NCI-H446 (cell line): ENCODE measurements at places on chromosomes 7 and 10.

DNA sequence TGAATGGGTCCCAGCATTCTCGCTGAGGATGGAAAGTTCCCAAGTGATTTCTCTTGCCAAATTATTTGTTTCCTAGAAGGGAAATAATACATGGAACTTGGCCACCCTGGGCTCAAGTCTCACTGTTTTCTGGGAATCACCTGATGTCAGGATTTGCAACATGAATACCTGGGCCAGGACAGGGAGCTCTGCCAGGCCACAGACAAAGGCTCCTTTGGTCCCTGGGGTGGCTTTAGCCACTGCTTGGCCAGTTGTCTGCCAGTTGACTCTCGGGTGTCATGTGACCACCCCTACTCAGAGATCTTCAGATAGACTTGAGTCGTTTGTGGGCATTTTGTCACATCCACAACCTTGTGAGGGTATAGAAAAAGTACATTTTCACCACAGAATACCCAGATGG, 258.0 kb upstream of the HABP2 start:
- DNase-seq: no peak

GRCh38 chr10:103053659-103054581, 135.8 kb downstream of the CNNM2 start:
- no peak for DNase-seq

DNA sequence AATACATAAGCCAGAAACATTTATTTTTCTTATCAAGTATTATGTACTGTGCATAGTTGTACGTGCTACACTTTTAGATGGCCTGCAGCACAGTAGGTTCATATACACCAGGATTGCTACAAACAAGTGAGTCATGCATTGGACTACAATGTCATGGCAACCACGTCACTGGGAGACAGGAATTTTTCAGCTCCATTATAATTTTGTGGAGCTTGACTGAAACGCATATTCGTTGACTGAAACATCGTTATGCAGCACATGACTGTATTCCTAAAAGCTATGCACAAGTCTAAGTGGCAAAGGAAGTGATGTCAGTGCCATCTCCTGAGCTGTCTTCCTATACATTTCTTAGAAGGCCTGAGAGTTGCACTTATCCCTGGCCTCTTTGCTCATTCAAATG, 871.8 kb downstream of the IPMK start:
- no peak for DNase-seq

GRCh38 chr10:91115618-91116390, 104.7 kb upstream of the PCGF5 start:
- no peak for DNase-seq

DNA sequence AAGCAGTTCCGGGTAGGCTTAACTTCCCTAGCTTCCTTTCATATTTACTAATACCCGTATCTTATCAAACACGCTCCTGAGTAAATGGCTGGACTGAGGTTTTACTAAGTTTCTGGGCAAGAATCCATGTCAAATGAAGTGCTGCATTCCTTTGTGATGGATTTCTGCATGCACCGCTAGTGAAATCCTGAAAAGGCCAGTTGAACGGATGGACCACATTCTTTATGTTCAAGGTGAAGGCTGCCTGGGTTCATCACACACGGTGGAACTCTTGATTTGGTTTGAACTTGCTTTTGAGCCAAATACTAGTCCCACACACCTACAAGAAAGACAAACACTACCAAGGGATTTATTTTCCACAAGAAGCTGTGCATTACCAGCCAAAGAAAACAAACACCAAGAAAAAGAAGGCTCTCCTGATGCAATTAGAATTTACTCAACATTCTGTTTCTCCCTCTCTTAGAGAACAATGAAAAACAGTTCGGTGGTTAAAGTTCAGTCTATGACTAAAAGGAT, 255.0 kb upstream of the SEMA3C start:
- no peak for DNase-seq

- no peak for DNase-seq
Observed at GRCh38 chr10:95860166-95860940, 47.4 kb upstream of the CC2D2B start.

GRCh38 chr7:69837387-69838068, 239.3 kb downstream of the AUTS2 start:
- DNase-seq: peak; percentile 27

DNA sequence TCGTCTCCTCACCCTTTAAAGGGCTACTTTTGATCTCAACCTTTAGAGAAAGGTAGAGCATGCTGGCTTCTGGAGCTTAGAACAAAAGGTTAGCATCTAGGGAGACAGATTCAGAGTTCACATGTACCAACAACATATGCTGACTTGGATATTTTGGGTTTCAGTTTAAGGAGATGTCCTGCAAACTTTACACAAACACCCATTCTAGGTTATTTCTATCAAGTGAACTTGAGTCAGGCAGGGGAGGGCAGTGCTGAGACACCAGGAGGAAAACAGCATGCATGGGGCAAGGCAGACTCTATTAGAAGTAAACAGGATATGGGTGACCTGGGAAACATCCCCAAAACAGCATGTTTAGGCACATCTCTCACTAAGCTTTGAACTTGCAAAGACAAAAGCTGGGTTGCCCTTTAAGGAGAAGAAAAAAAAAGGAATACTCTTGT, 43.8 kb downstream of the ARL4A start:
- no peak for DNase-seq

- DNase-seq: no peak
Observed at GRCh38 chr10:14409247-14409646, 78.5 kb upstream of the FRMD4A start.

DNA sequence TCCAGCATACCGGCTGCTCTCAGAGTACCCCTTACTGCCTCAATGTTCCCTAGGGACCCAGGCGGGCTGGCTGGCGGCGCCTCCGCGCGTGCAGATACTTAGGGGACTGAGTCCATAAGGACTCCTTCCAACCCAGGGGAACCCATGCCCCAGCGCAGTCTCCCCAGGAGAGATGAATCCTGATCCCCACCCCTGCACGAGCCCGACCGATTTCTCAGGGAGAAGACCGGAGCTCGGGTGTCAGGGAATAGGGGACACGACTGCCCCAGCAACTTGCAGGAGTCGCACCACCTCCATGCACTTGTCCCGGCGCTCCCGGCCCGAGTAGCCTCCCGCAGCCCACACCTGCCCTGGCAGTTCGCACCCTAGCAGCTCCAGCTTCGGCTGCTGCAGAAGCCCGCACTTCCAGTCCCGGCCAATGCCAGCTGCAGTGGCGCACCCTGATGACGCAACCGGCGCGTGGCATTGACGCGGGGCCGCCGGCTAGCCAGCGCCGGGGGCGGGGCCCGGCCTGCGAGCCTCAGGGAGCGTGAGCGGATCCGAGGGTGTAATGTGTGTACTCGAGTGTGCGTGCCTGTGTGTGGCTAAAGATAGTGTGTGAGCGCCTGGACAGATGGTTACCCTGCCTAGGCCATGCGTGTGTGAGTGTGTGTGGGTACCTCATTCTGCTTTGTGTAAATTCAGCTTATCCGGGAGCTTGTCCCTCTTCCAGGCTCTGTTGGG, at the start of gene GPAM:
Gene GPAM (minus strand): TSS at position 437 of the 723 bp plus-strand sequence. CDS start 1,981 bp downstream, outside the sequence.
- DNase-seq: peak; percentile 84

- no peak for DNase-seq
Observed at GRCh38 chr10:72375173-72375572, 20.5 kb upstream of the DNAJB12 start.

DNA sequence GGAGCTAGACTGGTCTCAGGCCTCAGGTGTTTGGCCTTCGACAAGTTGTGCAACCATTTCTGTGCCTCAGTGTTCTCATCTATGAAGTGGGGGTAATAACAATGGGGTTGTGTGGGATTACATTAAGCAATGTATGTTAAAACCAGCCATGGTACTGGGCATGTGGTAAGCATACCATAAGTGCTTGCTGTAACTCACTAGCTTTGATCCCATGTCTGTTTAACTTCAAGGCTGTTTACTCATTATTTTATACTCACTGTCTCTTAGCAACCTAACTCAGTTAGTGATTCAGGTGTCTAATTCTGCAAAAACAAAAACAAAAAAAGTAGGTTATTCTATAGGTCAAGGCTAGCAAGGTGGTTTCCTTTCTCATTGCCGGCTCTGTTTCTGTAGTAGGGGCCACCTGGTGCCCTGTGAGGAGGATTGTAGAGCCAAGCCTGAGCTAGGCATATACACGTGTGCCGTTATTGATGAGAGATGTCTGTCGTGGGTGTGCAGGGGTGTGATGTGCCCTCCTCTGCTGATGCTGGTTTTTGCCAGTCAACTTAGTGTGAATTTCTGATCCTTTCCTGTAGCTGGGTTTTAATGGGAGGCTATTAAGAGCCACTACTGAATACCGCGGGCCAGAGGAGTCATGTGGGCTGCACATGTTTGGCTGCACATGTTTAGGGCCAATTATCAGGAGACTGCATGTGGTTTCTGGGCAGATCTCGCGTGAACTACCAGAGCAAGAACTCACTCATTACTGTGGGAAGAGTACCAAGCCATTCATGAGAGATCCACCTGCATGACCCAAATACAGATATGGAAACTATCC, 56.2 kb downstream of the EEPD1 start:
- DNase-seq: no peak

- DNase-seq: no peak
Observed at GRCh38 chr10:130044067-130045061, 66.3 kb downstream of the C10orf143 start.

DNA sequence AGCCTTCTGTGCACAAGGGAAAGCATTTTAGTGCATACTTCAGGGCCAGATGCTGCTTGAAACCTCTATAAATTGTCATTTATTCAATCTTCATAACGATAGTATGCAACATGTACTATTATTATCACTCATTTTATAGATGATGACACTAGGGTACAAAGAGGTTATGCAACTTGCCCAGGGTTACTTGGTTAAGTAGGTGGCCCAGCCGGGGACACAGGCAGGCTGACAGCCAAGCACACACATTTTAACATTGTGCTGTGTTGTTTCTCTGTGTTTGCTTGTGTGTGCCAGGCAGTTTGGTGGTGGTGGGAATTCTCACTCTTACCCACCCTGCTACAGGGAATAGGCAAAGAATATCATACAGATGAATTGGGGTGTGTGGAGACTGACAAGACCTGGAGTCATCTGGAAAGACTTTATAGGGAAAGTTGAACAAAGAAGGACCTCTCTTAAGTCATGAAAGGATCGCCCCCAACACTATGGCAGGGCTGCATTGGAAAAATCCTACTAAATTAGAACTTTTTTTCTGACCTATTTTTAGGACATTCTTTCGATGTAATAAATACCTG, 98.9 kb downstream of the MKX start:
- no peak for DNase-seq

GRCh38 chr7:69110450-69111050, 487.7 kb upstream of the AUTS2 start:
- no peak for DNase-seq

DNA sequence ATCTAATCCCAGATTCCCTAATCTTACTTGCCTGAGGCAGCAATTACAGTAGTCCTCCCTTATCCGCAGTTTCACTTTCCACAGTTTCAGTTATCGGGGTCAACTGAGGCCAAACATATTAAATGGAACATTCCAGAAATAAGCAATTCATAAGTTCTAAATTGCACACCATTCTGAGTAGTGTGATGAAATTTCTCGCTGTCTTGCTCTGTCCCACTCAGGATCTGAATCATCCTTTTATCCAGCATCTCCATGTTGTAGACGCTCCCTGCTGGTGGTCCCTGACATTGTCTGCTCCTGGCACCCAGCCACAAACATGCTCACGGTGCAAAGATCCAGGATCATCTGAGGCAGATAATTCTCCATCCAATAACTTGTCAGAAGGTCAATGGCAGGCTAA, 128.7 kb upstream of the CXCL12 start:
- DNase-seq: no peak

DNA sequence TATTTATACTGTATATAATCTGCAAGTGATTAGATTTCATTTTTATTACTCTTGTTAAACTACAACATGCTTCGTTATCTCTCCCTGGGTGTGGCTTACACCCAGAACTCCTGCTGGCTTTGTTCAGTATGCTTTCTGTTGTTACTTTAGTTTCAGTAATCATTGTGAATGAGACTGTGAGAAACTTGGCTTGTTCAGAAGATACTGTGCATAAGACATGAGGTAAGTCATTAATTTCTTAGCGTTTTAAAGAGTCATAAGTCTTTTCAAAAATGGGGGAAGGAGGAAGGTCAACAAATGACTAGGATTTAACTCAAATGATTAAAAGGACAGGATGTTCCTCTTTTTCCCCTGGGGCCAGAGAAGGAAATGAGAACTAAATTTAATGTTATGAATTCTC, 11.6 kb upstream of the ADD3 start:
- no peak for DNase-seq

DNA sequence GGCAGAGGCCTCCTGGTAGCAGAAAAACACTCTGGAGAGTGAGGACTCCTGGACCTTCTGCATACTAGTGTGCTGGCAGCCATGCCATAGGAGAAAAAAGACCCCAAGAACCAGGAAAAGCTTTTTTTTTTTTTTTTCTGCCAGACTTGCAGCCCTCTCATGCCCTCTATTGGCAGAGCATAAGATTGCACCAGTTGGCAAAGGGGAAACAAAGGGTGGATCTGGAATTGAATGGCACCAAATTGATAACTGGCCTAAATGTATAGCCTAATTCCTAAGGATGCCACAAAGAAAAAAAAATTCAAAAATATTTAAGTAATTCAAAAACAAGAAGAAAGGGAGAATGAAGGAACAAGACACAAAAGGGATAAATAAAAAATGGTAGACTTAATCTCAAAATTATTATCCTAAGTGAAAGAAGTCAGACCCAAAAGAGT, 112.5 kb upstream of the GHITM start:
- peak; percentile 14 for DNase-seq

DNA sequence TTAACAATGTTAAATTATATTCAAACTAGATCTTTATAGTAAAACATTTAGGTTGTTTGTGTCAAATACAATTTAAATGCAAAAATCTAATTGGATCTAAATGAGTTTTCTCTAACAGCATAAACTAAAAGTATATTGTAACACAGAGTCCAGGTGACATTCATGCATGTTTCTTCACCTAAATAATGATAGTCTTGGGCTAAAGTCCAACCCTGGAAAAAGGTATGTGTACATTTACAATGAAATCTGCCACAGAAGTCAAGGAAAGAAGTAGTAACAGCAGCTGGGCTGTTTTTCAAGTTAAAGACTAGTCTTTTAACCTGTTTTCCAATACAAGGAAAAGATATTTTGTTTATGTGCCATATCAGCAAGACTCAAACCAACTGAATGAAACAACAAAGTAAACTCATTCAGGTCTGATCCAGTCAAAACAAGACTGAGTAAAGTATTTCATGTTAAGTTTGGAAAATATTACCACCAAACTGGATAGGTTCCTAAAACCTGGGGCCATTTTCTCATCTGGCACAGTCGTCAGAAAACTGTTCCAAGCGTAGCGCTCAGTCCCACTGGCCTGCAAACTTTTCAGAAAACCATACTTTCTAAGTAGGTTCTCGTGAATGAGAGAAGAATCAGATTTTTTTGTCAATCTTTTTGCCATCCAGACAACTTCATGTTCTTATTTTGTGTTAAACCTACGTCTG, 349.2 kb downstream of the HGF start:
- no peak for DNase-seq
